EH (cell line): ENCODE measurements at places on chromosomes 7 and 10.

- DNase-seq = no peak
Observed at GRCh38 chr7:96408881-96409280, 87.0 kb upstream of the SLC25A13 start.

- DNase-seq = peak; percentile 87
Observed at GRCh38 chr7:117270371-117270770, 52.5 kb downstream of the WNT2 start.

DNA sequence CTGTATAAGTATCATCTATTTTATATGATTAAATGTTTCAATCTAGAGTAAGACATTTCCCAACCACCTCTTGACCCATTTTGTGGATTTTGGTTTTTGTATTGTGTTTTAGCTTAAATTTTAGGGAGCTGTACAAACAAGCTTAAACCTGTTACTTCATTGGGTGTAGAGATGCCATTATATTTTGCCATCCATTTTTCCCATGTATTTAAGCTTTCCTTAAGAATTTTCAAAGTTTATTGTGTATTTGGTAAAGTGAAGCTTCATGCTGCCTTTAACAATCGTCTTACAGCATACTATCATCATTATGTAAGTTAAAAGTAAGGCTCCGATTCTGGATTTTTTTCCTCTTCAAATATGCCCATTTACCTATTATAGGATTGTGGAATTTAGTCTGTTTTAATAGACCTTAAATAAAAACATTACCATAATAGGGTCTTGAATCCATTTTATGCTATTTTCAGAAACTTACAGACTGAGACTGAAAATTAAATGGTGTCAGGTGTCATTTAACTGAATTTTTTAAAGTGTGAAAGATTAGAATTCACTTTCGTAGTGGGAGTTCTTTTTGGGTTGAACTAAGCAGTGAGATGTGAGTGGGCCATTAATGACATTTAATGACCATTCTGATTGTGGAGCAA is 2.2 kb downstream of the KMT2E start:
- DNase-seq = no peak

GRCh38 chr7:55484241-55484640 is 88.1 kb downstream of the VOPP1 start:
- no peak for DNase-seq

GRCh38 chr7:98148607-98149006 is 41.9 kb downstream of the LMTK2 start:
- DNase-seq = no peak

DNA sequence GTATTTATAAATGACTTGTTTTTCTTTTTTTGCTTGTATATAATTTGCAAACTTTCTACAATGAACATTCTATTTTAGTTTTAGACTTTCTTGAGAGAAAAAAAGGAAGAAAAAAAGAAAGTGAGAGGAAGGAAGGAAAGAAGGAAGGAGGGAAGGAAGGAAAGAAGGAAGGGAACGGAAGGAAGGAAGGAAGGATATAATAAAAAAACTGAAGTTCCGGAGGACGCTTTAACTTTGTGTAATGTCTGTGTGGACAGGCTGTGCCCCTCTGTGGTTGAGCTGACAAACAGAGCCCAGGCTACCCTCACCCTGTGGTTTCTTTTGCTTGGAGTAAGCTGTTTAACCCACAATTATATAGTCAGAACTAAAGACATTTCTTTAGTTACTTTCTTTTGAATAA is 108.7 kb downstream of the SEMA3D start:
- no peak for DNase-seq

DNA sequence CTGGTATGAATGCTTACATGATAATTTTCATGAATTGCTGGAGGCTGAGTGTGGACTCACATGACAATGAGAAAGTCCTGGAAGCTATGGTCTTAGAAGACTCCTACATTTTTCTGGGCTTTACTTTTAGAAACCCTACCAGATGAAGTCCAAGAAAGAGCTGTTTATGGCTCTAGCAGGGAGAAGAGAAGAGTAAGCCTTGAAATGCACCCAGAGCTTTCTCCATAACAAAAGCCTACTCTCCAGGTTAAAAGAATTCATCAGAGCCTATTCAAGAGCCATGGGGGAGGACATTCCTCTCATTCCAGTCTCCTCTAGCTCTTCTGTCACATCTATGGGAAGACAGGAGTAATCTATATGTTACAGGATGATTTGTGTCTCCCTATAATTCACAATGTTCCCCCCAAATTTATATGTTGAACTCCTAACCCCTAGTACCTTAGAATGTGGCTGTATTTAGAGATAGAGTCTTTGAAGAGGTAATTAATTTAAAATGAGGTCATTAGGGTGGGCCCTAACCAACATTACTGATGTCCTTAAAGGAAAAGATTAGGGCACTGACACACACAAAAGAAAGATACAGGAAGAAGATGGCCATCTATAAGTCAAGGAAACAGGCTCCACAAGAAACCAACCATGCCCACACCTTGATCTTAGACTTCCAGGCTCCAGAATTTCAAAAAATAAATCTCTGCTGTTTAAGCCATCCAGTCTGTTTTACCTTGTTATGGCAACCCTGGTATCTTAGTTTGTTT is 193.8 kb upstream of the PTER start:
- DNase-seq = no peak

DNA sequence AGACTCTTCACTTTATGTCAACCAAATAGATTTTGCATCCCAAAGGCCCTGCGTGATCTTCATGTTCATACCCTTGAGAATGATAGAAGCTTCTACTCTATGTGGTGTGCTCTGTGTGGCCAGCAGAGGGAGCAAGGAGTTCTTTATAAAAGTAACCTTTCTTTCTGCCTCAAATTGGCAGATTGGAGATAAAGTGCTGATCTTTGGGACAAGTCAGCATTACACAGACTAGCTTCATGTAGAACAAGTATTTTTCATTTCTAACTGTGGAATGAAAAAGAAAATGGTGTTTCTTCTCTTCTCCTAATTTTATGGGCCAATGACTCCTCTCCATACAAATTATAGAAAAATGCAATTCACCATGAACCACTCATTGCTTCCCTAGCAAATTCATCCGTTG is 1214.1 kb downstream of the SORCS1 start:
- peak; percentile 64 for DNase-seq
